ENCODE measurements at places on chromosomes 4 and X.

DNA sequence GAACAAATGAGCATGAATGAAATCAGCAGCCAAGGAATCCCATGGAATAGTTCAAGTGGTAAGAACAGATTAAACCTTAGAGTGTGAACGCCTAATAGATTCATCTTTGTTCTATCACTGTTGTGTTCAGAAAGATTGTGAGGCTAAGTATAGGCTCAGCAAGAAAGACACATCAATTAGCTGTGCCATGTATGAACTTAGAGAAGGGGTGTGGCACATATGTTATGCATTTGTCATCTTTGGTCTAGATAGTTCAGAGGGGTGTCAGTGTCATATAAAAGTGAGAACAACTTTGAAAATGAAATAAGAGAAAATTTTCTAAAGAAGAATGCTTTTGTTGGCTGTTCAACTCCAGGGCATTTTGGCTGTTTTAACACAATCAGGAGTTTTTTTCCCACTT lies 9.4 kb downstream of the DAPP1 start:
- no peak for DNase-seq

- no peak for DNase-seq
Observed at GRCh38 chr4:170497112-170497511, 407.4 kb upstream of the AADAT start.

DNA sequence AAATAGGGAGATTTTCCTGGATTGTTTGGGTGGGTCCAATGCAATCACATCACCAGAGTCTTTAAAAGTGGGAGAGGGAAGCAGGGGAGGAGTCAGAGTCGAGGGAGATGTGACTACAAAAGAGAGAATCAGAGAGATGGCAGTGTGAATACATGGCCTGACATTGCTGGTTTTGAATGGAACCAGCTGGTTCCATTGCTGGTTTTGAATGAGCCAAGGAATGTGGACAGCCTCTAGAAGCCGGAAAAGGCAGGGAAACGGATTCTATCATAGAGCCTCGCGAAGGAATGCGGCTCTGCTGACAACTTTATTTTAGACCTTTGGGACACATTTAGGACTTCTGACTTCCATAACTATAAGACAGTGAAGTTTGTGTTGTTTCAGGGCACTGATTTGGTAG lies 627.0 kb upstream of the HTR2C start:
- no peak for DNase-seq

GRCh38 chrX:12895866-12896265 lies 10.6 kb upstream of the TLR8 start:
- no peak for DNase-seq
